ENCODE measurements at places on chromosomes 5 and 9. TPM values are rescaled to one million over a fixed set of nuclear protein-coding genes. Genes with fewer than 3 reads are reported as not detected.

Gene ARHGEF28
- 34.1 TPM for total RNA-seq

Gene OR1L6
- total RNA-seq, result not detected

DNA sequence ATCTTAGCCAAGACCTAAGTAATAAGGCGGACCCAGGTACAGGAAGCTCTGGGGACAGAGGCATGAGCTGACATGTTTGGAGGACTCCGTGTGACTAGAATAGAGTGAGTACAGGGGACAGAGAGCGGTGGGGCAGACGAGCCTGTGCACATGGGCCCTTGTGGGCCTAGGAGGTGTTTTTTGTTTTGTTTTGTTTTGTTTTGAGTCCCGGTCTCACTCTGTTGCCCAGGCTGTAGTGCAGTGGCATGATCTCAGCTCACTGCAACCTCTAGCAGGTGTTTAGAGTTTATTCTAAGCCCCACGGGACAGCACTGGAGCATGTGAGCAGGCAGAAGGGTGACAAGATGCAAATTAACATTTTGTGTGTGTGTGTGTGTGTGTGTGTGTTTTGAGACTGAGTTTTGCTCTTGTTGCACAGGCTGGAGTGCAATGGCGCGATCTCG, 3.1 kb upstream of the EEIG1 start:
- no peaks in the 10 kb centered on the region for H3K27me3 ChIP-seq
- DNase-seq, result no peak
- no peaks in the 10 kb centered on the region for H3K36me3 ChIP-seq
- H3K4me1 ChIP-seq, result peaks cover 64% of the 10 kb centered on the region
- no peak overlapping the region for H3K27ac ChIP-seq

- H3K36me3 ChIP-seq, result no peaks in the 10 kb centered on the region
- H3K27ac ChIP-seq, result no peak overlapping the region
- peaks cover 55% of the 10 kb centered on the region for H3K27me3 ChIP-seq
These were observed 91.4 kb downstream of the LMX1B start for GRCh38 chr9:126704892-126705766.

- no peaks in the 10 kb centered on the region for H3K36me3 ChIP-seq
- peak overlapping the region; percentile 63 for H3K4me3 ChIP-seq
- peaks cover 23% of the 10 kb centered on the region for H3K4me1 ChIP-seq
- H3K27me3 ChIP-seq, result no peaks in the 10 kb centered on the region
These were observed 97.1 kb downstream of the UNC13B start for GRCh38 chr9:35258660-35259474.

DNA sequence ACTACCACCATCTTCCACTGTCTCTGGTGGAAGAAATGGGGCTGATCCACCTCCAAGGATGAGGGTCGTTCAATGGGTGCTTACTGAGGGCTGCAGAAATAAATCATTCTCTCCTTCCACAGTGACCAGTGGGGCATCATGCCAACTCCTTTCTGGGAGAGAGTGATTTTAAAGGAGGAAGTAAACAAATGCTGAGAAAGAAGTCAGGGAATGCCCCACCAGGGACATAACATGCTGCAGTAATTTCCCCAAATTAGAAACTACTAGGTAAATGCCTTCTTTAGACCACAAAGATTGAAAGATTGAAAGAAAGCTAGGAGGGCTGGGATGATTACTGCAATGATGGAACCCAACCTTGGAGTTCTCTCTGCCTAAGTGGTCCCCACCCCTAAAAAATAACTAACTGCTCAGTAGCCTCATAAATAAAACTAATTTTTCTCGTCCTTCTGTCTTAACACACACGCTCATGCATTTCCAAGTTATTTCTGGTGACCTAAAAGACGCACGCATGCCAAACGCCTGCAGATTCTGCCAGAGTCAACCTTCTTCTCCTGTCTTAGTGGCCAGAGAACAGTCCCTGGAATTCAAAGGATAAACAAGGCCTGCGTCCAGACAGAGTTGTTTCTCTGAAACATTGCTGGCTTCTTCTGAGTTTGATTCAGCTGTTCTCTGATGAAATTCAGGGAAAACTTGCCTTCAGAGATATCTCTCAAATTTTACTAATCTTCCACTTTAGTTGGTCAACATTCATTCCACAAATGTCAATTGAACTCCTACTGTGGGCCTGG, 250.0 kb downstream of the NR3C1 start:
- no peak overlapping the region for H3K4me3 ChIP-seq
- H3K27me3 ChIP-seq, result no peaks in the 10 kb centered on the region
- DNase-seq, result no peak
- no peaks in the 10 kb centered on the region for H3K4me1 ChIP-seq
- no peak overlapping the region for H3K27ac ChIP-seq

DNA sequence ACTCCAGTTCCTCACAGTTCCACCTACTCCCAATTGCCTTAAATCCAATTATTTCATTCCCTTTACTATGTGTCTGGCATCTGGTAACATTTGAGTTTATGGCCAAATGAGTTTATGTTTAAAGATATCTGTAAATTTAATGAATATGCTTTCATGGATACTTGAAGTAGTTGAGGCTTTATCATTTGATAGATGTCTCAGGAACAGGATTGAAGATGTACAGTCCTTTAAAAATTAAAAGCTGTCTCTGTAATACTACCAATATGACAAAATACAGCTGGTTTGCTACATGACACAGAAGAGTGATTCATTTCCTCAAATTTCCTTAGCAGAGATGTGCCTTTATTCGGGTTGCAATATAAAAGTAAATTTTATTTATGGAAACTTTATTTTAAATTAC, 2326.0 kb upstream of the ACO1 start:
- DNase-seq, result no peak
- H3K27me3 ChIP-seq, result no peaks in the 10 kb centered on the region
- no peak overlapping the region for H3K4me3 ChIP-seq
- H3K27ac ChIP-seq, result no peak overlapping the region

DNA sequence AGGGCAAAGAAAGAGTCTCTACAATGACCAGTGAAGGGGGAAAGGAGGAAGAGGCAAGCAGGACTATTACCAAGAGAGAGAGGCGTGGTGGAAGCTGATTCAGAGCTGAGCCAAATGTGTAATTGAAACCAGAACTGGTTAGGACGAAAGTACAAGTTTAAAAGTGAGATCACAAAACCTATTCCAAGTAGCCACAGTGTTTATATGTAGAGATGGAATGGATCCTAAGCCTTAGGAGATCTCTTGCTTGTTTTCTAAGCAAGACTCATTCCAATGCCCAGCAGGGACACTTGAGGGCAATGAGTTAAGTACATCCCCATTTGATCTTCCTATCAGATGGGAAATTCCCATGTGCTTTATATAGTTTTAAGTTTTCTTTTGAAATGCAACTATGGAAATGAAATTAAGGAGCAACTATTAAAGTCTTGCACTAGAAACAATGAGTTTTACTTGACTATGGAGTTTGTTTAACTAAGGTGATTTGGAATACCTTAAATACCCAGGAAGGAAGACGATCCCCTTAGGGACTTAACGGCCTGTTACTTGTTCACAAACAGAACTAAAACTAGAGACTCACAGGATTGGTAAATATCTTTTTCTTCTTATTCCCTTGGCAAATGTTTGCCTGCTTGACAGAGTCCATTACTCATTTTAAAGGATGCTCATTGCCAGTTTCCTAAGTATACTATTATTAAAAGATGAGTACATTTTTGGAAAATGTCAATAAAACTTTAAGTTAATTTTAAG, 51.1 kb upstream of the SNX2 start:
- no peak overlapping the region for H3K27ac ChIP-seq
- no peak overlapping the region for H3K4me3 ChIP-seq
- DNase-seq, result no peak
- H3K4me1 ChIP-seq, result no peaks in the 10 kb centered on the region
- no peaks in the 10 kb centered on the region for H3K36me3 ChIP-seq

- no peaks in the 10 kb centered on the region for H3K27me3 ChIP-seq
- H3K36me3 ChIP-seq, result no peaks in the 10 kb centered on the region
- no peak overlapping the region for H3K27ac ChIP-seq
- DNase-seq, result no peak
These were observed 52.7 kb upstream of the GDNF start for GRCh38 chr5:37892586-37892985.

Measured in HepG2 (cell line).